Colonic mucosa (tissue), 4 donors: ENCODE measurements at places on chromosomes 16 and 17. TPM values are rescaled to one million over a fixed set of nuclear protein-coding genes. Genes with fewer than 3 reads are reported as not detected.

DNA sequence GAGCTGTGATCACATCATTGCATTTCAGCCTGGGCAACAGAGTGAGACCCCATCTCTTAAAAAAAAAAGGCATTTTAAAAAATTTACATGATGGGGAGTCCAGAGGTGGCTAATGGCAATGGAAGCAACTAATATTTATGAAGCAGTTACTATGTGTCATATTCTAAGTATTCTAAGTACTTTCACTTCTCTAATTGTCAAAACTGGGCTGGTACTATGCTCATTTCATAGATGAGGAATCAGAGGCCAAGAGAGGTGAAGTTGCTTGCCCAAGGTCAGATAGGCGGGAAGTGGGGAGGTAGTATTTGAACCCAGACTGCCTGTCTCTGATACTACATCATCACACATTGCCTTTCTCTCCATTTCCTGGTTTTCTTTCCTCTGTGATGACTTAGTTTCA, 50.7 kb downstream of the SLC5A11 start:
- DNase-seq, result no peak

- DNase-seq, result no peak
Observed at GRCh38 chr17:2710071-2710802, 1.3 kb downstream of the CLUH start.

GRCh38 chr16:63749276-63749675, 1372.6 kb downstream of the CDH11 start:
- DNase-seq, result no peak

Gene CCL14
- total RNA-seq, result 1.3 TPM

- DNase-seq, result peak; percentile 97
Observed at GRCh38 chr17:42561897-42562387, at the start of gene COASY. Gene COASY (plus strand): TSS chr17:42562148. CDS start chr17:42562623, 475 bp downstream.

Gene METTL23
- 29.7 TPM for total RNA-seq

DNA sequence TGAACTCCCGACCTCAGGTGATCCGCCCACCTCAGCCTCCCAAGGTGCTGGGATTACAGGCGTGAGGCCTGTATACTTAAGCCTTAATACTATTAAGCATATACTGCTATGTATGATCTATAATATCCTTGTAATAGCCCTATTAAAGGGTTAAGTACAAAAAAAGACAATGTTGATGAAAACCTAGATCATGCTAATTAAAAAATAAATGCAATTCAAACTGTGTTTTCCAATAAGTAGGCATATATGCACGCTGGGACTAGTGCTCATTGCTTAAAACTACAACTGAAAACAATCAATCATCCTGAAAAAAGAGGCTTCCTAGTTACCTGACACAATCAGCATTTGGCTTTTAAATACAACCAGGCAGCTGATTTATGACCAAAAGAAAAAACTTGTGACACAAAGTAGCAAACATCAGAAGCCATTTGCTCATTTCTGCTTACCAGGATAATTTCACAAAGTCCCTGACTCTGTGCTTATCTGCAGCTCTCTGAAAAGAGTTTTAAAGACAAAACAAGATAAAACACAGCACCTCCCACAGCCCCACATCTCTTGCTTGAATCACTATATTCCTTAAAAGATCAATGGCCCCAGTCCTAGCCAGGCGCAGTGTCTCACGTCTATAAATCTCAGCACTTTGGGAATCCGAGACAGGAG, 11.1 kb downstream of the ZNF385C start:
- DNase-seq, result no peak

DNA sequence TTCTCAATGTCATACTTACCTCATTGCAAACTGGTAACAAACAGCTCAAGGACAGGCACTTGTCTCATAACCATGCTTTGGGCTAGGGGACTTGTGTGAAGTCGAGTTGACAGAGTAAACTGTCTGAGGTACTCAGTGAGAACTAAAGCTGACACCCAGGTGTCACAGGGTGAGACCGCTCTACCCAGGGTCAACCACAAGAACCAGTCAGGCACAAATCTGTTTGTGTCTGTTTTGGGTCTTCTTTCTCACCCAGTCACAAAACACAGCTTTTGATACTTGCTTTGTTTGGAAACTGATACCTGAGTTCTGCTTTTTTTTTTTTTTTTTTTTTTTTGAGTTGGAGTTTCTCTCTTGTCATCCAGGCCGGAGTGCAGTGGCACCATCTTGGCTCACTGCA, 161.1 kb downstream of the STX8 start:
- DNase-seq, result no peak

- DNase-seq, result no peak
Observed at GRCh38 chr16:85204242-85205010, 92.2 kb upstream of the CIBAR2 start.

DNA sequence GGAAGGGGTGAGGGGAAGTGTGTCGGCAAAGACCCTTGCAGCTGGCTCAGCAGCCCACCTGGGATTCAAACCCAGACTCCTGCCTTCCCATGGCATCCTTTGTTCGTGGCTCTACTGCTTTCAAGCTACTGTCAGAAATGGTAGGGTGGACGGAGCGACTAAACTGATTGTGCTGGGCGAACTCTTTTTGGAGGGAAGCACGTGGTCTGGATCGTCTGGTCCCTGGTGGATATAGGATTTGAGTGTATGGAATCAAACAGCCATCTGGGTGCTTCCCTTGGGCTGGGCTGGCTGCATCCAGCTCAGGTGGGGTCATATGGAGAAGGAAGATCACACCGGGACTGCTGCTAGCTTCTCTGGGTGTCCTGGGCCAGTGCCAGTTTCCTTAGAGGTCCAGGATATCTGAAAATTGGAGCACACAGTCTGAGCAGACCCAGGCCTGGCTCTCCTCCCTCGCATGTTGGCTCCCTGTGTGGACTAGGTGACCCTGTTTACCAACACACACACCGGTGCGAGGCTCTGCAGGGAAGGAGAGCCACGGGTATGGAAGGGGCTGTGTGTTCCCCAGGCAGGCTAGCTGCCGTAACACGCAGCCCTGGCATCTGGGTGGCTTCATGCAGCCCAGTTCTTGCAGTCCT, 8.6 kb downstream of the CMIP start:
- DNase-seq, result no peak

DNA sequence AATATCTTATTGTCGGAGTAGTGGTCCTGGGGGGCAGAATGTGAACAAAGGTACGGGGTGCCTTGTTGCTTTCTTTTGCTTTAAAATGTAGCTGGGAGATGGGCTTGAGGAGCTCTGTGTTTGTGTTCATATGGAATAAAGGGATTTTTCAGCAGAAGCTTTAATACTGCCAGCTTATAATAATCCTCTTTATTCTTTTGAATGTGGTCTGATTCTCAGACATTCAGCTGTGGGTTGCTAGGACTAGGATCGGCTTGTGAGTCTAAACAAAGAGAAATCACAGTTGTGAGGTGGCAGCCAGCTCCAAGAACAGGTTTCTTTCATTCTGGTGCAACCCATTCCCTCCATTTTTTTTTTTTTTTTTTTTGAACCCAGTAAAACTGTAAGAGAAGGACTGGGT, 7.2 kb downstream of the MRPL58 start:
- no peak for DNase-seq

- no peak for DNase-seq
Observed at GRCh38 chr16:9509663-9510062, 418.2 kb downstream of the HAPSTR1 start.

Gene ADAM11
- 0.42 TPM for total RNA-seq

DNA sequence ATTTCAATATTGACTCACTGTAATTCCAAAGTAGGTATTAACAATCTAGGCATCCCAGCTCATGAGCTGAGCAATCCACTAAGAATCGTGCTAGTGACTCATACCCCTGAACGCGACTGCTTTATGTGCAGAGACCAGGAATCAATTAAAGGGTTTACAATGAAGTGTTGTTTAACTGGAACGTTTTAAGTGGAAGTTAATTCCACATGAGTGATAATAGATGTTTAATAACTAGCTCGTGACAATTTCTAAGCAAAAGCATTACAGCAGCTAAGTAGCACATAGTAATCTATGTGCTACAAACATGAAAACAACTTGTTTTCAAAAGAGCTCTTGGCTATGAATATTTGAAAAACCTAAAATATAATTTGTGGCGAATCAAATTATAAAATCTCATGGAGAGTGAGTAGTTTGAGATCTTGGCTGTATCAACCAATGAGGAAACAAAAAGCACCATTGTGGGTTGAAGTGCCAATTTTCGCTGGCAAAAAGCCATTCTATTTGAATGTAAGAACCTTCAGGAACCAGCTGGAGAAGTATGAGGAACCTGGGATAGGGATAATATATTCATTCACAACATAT, 9.4 kb downstream of the GJC1 start:
- DNase-seq, result no peak

DNA sequence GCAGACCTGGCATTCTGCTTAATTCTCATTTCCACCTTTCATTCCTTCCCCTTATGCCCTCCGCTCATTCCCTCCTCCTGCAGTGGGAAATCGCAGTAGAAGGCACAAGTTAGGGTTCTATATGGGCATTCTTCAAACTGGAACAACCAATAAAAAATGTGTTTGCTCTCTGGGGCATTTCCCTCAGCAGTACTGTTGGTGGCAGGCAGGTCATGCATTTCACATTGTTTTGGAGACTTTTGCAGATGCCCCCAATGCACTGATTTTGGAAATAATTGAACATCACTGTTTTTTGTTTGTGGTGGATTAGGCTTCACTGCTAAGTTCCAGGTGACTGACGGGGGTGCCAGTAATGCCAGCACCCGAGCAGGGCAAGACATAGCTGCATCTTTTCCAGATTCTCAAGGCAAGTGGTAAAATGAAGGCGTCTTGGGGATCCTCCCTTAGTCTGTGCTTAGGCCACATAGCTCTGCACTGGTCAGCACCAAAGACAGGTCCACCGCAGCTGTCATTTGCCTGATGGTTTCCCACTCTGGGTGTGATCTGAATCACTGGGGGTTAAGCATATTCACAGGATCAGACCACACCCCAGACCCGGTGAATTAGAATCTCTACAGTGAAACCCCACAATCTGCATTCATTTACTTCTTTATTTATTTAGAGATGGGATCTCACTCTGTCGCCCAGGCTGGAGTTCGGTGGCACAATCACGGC, 304.5 kb downstream of the CPPED1 start:
- DNase-seq, result no peak

GRCh38 chr16:10906914-10907756, 30.1 kb downstream of the CIITA start:
- DNase-seq, result no peak

DNA sequence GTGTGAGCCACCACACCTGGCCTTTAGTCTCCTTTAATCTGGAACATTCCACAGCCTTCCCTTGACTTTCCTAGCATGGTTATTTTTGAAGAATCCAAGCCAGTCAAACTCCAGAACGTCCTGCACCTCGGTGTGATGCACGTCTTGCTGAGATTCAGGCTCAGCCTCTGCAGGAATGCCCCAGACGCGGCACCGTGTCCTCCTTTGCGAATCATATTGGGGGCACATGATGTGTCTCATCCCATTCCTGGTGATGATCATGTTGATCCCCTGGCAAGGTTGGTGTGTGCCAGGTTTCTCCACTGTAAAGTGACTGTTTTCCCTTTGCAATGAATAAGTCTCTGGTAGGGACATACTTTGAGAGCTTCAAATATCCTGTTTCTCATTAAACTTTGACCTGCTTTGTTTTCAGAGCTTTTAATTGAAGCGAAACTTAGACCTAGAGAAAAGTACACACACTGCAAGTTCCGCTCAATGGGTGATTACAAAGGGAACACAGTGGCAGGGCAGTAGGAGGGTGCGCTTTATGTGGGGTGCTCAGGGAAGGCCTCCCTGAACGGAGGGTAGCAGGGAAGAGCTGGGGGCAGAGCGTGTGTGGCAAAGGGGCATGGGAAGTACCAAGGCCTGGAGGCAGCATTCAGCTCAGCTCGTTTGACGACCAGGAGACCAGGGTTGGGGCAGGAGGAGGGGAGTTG, 9.6 kb upstream of the ATP2C2 start:
- peak; percentile 60 for DNase-seq

DNA sequence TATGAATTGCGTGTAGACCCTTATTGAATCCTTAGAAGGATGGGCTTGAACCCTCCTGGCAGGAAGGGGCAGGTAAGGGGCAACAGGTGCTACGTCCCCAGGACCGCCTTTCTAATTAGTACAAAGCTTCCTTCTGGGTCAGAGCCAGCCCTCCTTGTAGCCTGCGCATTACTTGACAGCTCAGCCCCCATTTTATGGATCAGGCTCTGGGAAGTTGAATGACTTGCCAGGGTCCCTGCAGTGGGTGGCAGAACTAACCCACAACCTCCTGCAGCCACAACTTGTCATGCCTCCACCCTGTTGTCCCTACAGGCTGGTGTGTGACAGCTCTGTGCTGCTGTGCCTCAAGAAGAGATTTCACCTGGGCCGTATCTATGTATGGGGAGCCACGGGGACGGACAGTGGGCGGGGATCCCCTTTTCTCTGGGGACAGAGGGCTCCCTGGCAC, 2.7 kb downstream of the MYO15B start:
- no peak for DNase-seq

DNA sequence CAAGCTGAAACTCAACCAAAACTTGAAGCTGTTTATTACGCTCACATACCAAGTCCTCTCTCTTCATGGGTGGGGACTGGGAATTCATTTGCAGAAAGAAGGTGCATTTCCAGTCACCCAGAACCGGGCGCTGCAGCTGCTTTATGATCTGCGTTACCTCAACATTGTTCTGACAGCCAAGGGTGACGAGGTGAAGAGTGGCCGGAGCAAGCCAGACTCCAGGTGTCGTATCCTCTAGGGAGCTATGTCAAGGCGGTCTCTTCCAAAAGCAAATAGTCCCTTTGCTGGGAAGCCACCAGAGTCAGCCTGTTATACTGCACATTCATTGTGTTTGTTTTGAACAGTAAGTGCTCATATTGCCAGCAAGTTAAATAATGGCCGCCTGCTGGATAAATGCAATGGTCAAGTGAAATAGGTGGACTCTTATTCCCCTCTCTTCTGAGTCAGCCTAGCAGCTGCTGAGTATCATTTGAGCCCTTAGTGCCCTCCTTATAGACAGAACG, 12.7 kb downstream of the COG1 start:
- DNase-seq, result no peak

DNA sequence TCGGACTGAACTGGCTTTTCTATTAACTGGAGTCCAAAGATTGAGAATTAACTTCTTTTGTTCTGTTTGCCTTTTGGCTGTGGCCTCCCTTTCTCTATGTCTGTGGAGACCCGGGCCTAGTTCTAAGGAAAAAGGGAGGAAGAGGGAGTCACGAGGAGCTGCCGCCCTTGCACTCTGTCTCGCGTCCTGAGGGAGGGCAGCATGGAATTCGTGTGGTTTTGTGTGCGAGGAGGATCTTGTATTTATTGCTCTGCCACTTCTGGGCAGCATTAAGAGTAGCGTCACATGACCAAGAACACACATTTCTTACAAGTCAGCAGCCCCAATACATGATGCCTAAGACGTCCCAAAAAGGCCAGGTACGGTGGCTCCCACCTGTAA, 23.6 kb downstream of the METTL22 start:
- no peak for DNase-seq

- DNase-seq, result peak; percentile 65
Observed at GRCh38 chr16:2838928-2839327, 8.8 kb downstream of the ZG16B start.

- DNase-seq, result peak; percentile 58
Observed at GRCh38 chr17:21452377-21453143, 76.4 kb downstream of the KCNJ12 start.

GRCh38 chr17:27353033-27353460, 59.1 kb downstream of the WSB1 start:
- peak; percentile 29 for DNase-seq
